ENCODE measurements at places on chromosomes 2 and 18. TPM values are rescaled to one million over a fixed set of nuclear protein-coding genes. Genes with fewer than 3 reads are reported as not detected.

The TTC27 gene
- 20.3 TPM for total RNA-seq

The HNRNPLL gene
- 63.1 TPM for total RNA-seq

The ASNSD1 gene
- total RNA-seq = 73.1 TPM

The WDSUB1 gene
- total RNA-seq = 10.4 TPM

The LRRC30 gene
- total RNA-seq = not detected

The SERPINB3 gene
- not detected for total RNA-seq

The CFAP53 gene
- total RNA-seq = 1.5 TPM

The ANO7 gene
- 1.5 TPM for total RNA-seq

The C2orf49 gene
- 22.3 TPM for total RNA-seq

The SKA1 gene
- total RNA-seq = 3.8 TPM

The IL36G gene
- total RNA-seq = 0.28 TPM

The PRKAG3 gene
- not detected for total RNA-seq

Data from spinal cord (tissue), 10 donors.